ENCODE measurements at places on chromosomes 7 and 10. TPM values are rescaled to one million over a fixed set of nuclear protein-coding genes. Genes with fewer than 3 reads are reported as not detected.

The VIPR2 gene
- total RNA-seq: 13.5 TPM

The ABCA13 gene
- 1.8 TPM for total RNA-seq

The BHLHA15 gene
- 1.2 TPM for total RNA-seq

The MRC1 gene
- total RNA-seq: 9.5 TPM

The HOXA1 gene
- 0.44 TPM for total RNA-seq

The AKR1C3 gene
- total RNA-seq: 6.0 TPM

The POM121C gene
- total RNA-seq: 34.8 TPM

The METTL27 gene
- 5.9 TPM for total RNA-seq

The CRHR2 gene
- total RNA-seq: 0.60 TPM

The CDK14 gene
- 88.5 TPM for total RNA-seq

The NACAD gene
- total RNA-seq: 8.9 TPM

The ACBD5 gene
- total RNA-seq: 58.5 TPM

The NME8 gene
- total RNA-seq: not detected

The CLRN3 gene
- not detected for total RNA-seq

The MKI67 gene
- 16.4 TPM for total RNA-seq

The IL15RA gene
- 3.2 TPM for total RNA-seq

The BUD31 gene
- 43.3 TPM for total RNA-seq

The CPED1 gene
- total RNA-seq: 82.0 TPM

The TMEM213 gene
- total RNA-seq: not detected

The RASSF4 gene
- total RNA-seq: 48.5 TPM

The PDLIM1 gene
- 21.5 TPM for total RNA-seq

Data from camera-type eye (tissue), 1 donor.